ENCODE measurements at places on chromosomes 1 and 21.

- DNase-seq, result no peak
Measured at GRCh38 chr1:25243907-25244306, 3.3 kb downstream of the RSRP1 start.

GRCh38 chr1:24018611-24019580, 38.8 kb upstream of the SRSF10 start:
- DNase-seq, result no peak

GRCh38 chr1:53551428-53551995, 92.3 kb downstream of the DMRTB1 start:
- DNase-seq, result no peak

GRCh38 chr21:46295996-46296752, 10.0 kb downstream of the YBEY start:
- peak; percentile 72 for DNase-seq

- DNase-seq, result no peak
Measured at GRCh38 chr1:247111700-247112478, 7.7 kb upstream of the ZNF669 start.

DNA sequence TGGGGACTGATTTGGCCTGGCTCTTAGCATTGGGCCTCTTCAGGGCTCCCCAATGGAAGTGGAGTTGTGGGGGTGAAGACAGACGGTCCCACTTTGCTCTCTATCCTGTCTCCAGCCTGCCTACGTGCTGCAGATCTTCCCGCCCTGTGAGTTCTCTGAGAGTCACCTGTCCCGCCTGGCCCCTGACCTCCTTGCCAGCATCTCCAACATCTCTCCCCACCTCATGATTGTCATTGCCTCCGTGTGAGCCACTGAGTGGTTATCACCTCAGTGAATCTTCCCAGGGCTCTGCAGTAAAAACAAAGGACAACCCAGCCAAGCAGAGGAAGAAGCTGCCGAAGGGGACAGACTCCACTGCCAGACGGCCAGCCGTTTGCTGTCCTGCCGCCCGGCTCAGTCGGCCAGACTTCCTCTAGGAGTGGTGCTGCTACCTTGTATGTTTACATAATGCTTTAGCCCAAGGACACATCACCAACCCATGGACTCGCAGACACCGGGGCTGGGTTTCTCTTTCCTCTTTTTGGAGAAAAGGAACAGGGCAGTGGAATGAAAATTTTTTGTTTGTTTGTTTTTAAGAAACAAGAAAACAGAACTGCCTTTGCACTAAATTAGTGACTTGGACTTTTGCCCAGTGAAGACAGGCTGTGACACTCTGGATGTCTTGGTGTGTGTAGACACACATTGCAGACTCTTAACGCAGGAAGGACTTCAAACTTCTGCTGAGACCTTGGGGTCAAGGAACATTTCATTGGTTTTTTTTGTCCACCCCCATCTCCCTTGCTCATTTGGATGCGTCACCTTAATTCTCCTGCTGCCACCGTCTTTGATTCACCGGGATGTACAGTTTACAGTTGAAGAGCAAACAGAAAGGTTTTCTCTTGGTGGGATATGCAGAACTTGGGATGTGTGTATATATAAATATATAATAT, 36.5 kb downstream of the ZBTB17 start:
- DNase-seq, result no peak

DNA sequence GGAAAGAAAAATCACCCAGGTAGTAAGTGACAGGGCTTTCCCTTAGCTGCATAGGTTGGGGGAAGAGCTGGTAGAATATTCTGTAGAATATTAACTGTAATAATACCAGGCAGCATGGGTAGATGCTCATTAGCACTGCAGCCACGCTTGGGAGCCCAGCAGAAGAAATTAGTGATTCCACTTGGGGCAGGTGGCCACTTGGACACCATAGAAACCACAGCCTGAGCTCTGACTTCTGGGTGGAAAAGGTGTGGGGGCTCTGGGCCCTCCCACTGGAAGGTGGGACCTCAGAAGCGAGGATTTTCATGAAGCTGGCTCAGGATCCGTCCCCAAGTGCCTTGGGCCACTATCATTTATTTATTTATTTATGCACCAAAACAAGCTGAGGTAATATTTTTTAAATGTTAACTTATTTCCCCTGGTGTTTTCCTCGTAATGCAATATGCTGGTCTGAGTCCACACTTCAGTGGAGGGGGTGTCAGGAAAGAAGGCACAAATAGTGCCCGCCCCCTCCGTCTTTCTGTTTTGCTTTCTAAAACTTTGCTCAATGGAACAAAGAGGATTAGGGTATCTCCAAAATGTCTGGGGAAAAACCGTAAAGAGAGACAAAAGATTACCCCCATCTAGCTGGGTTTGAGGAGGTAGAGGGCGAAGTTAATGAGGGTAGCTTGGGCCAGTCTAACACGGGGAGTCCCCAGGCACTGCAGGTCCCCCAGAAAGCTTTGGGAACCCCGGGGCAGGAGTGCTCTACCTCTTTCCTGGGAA, 75.2 kb upstream of the GADD45A start:
- DNase-seq, result no peak

DNA sequence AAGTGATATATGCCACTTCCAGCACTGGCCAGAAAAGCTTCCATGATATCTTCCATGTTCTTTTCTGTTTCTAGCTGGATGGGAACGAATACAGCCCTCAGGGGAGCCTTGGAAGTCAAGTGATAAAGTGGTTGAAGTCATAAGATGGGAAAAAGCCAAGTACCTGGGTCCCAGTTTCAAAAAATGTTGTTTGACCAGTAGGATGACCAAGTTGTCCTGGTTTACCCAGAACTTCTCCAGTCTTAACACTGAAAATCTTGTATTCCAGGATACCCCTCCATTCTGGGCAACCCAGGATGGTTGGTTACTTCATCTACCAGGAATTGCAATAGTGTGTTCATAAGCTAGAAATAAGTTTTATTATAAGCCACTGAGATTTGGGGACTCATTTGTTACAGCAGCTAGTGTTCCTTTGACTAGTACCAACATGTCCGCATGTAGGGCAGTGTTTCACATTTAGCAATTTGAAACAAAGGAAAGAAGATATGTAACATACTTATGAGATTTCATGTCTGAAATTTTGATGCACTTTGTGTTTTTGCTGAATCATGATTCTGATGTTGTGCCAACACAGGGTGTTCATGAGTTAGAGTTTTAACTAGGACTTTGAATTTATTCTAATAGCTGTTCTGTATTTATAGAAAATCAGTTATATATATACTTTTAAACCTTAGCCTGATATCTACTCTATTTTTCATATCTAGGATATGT, 139.9 kb downstream of the TPR start:
- DNase-seq, result no peak
